Activated CD8-positive, alpha-beta memory T cell treated with anti-CD3 and anti-CD28 coated beads for 4 hours (primary cell): ENCODE measurements at places on chromosomes 4 and X.

GRCh38 chr4:43607827-43608461 lies 715.4 kb downstream of the GRXCR1 start:
- DNase-seq = no peak

DNA sequence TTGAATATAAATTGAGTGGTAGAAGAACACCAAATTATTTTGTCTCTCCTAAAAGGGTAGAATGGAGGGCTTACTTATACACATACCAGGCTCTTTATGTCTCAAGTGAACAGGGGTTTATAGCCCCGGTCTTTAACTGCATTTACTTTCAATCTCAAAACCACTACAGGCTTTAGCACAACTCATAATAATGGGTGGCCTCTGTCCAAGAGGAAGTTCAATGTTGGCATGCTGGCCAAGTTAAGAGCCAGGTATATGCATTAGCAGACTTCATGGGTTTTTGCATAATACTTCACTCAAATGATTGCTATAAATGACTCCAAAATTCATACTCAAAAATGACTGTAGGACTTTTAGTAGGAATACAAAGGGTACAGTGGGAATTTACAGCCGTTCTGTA lies 118.5 kb upstream of the OTUD4 start:
- no peak for DNase-seq

DNA sequence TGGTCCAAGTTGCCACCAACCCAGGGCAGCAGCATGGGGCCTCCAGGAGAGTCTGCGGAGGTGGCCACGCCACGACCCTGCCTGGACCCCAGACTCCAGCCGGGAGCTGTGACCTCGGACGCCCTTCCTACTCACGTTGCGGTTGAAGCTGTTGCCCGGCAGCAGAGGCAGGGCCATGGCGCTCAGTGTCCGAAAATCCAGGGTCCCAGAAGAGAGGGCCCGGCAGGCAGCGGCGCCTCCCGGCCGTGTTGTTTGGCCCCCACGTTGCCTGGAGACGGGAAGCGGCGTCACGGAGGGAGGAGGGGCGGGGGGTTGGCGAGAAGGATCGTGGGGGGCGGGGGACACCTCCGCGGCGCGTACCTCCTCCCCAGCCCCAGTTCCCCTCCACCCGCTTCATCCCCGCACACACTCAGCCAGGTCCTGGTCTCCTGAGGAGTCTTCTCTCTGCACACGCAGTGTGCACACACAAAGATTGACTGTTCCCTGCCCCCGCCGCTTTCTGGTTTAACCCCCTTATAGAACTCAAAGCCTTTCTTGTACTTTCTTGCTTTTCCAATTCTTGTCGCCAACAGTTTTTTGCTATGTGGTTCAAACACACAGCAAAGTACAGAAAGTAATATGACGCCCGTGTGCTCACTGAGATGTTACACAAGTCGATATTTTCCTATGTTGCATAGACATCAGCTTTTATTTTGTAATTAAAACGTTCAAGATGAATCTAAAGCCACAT lies at the start of gene EFHC2:
EFHC2 (minus strand) TSS at position 261 of the 730 bp plus-strand sequence; CDS start at position 177, 84 bp downstream.
- peak; percentile 14 for DNase-seq

- DNase-seq = no peak
These were observed 265.4 kb upstream of the SLC7A11 start for GRCh38 chr4:138507522-138507921.

- no peak for DNase-seq
These were observed 14.7 kb downstream of the FGFRL1 start for GRCh38 chr4:1026115-1026514.
